CD4-positive, alpha-beta T cell (primary cell): ENCODE measurements at places on chromosomes 16 and 17. TPM values are rescaled to one million over a fixed set of nuclear protein-coding genes. Genes with fewer than 3 reads are reported as not detected.

DNA sequence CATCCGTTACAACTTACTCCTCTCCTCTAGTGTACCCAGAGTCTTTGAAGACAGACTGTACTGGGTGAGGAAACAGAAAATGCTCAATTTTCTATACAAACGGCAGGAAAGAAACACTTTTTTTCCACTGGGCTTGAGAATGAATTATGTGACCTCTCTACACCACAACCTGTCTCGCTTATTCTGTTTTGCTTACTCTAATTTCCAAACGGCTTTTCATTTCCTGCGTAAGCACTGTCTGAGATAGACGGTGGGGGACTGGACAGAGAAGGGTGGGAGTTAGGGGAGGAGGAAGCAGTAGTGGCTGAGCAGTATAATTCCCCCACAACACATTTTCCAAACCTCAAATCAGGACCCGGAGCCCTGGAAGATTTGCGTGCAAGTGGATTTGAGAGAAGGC, 191.4 kb upstream of the SDK2 start:
- no peak for DNase-seq

GRCh38 chr16:8936421-8936820, 27.3 kb downstream of the USP7 start:
- DNase-seq = peak; percentile 68

DNA sequence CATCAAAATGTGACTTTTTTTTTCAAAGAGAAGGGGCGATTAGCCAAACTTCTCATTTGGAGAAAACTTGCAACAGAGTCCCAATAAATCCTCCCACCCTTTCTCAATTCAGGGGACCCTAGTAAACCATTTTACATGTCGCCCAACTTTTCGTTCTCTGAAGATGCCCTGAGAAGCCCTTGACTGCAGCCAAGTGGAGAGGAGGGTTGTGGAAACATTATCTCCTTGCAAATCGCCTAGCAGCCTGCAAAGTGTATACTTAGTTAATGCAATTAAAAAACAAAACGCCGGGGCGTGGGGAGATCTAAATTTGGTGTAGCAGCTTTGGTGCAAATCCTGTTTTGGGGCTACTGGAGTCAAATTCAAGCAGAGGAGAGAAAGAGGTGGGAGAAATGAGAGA, 1.2 kb upstream of the SHISA9 start:
- DNase-seq = no peak

DNA sequence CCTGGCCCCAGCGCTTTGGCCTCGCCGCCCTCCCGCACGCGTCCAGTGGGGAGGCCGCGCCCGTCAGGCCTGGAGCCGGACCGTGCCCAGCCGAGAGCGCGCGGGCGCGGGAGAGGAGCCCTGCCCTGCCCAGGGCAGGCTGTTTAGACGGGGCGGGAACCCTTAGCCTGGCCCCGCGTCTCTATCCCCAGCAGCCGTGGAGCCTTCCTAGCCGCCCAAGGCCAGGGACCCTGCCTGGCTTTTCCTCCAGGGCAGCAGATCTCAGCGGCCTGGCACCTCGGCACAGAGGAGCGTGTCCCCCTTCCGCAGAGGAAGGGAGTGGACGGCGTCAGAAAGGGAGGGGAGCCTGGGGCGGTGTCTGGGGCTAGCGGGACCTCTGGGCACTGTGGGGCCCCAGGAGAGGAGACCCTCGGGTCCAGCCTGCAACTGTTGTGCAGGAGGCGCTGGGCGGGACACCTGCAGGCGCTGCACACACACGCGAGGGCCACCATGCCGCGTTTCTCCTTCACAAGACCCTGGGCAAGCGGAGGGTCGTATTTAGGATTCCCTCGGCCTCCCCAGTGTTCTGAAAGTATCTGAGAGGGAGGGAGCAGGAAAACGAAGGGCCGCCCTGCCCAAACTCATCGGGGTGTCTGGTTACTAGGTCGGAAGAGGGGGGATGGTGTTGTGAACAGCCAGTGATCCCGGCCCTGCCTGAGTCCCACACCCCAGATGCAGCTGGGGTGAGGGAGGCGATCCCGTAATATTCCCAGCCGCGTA, 2.3 kb upstream of the NPTX1 start:
- DNase-seq = no peak

DNA sequence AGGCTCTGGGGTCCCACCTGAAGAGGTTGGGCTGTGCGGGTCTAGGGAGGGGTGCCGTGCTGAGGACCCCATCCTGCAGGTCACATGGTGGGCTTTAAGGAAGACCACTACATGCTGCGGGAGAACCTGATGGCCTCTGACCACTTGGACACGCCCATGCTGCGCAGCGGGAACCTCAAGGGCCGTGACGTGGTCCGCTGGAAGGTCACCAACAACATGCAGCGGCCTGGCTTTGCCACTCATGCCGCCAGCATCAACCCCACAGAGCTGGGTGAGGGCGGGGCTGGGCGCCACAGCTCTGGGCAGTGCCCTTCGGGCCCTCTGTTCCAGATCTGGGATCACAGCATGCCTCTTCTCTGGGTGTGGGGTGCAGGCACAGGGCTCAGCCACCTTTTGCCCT, 18.5 kb downstream of the ITGB4 start:
- no peak for DNase-seq

DNA sequence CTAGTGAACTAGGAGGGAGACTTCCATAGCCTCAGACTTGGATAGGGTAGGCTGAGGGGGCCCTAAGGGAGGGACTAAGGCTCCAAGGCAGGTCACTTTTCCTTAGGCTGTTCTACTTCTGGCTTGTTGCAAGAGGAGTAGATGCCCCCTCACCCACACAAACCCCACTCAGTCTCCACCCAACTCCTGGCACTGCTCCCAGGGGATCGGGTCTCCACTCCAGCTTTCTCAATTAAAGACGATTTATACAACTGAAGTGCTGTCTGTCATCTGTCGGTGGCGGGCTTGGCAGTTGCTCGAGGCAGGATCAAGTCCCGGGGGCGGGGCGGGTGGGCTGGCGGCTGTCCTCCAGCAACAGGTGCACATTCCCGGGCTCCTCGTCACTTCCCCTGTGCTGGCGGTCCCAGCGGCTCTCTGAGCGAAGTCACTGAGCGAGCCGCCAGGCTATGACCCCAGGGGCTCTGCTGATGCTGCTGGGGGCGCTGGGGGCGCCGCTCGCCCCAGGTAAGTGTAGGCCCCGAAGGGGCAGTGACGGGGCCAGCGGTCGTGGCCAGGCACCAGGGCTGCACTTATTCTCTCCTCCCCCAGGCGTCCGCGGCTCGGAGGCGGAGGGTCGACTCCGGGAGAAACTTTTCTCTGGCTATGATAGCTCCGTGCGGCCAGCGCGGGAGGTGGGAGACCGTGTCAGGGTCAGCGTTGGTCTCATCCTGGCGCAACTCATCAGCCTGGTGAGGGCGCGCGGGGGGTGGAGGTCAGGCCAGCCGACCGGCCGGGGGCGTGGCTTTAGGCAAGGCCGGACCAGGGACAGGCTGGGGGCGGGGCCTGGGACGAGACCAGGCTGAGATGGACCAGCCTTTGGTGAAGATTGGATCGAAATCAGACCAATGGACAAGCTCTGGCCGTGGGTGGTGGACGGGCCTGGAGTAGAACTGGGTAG, at the start of gene CHRNB1:
CHRNB1 (plus strand) TSS at position 380 of the 937 bp plus-strand sequence; CDS start at position 447, 67 bp downstream.
- no peak for DNase-seq

GRCh38 chr16:74591876-74592650, 14.9 kb downstream of the GLG1 start:
- DNase-seq = no peak

CDK12 gene
- total RNA-seq = 99.6 TPM

- no peak for DNase-seq
Observed at GRCh38 chr16:27046958-27047518, 19.7 kb upstream of the C16orf82 start.

HSF4 gene
- total RNA-seq = 26.1 TPM

HIGD1B gene
- not detected for total RNA-seq

- DNase-seq = no peak
Observed at GRCh38 chr16:14302399-14303181, 231.5 kb downstream of the MRTFB start.

MYH2 gene
- not detected for total RNA-seq

ACAP1 gene
- 565 TPM for total RNA-seq

- no peak for DNase-seq
Observed at GRCh38 chr16:31213877-31214707, at the start of gene TRIM72. TRIM72 (plus strand) TSS chr16:31214119; CDS start chr16:31214739, 620 bp downstream.

- DNase-seq = no peak
Observed at GRCh38 chr16:5450409-5451104, 353.0 kb upstream of the EEF2KMT start.

DNA sequence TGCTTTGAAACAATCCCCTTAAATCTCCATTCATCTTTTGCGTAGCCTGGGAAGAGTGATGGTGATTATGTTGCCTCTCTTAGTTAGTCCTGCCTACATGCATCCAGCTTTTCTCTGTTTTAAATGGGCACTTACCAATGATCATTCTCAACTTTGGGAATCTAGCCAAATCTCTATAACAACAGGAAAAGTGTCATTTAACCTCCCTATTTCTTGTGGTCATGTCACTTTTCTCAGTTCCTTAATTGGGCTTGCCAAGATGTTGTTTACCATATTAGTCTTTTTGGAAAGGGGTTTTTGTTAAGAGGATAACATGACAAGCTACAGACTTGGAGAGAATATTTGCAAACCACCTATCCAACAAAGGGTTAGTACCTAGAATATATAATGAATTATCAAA, 15.6 kb upstream of the CLEC10A start:
- DNase-seq = no peak

DNA sequence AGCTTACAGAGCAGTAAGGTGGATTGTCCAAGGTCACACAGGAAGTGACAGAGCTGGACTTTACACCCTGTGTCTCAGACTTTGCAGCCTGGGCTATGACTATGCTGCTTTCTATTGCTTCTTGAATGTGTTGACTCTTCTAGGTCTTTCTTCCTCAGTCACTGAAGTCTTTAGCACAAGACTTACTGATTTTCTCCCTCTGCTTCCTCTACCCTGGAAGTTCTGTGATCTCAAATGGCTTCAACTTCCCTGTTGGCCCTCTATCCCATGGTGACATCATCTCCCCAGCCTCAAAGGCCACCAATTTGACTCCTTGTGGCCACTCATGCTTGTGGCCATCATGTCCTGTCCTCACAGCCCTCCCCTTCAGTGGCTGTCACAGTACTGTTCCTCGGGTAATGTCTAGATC, 181.3 kb downstream of the HS3ST3A1 start:
- DNase-seq = no peak

TMEM101 gene
- total RNA-seq = 8.8 TPM

GRCh38 chr16:27505297-27506236, 44.1 kb downstream of the GTF3C1 start:
- no peak for DNase-seq

- no peak for DNase-seq
Observed at GRCh38 chr16:30470632-30470995, 1.9 kb upstream of the ITGAL start.

- DNase-seq = no peak
Observed at GRCh38 chr16:88613293-88613692, 25.1 kb upstream of the IL17C start.

DNA sequence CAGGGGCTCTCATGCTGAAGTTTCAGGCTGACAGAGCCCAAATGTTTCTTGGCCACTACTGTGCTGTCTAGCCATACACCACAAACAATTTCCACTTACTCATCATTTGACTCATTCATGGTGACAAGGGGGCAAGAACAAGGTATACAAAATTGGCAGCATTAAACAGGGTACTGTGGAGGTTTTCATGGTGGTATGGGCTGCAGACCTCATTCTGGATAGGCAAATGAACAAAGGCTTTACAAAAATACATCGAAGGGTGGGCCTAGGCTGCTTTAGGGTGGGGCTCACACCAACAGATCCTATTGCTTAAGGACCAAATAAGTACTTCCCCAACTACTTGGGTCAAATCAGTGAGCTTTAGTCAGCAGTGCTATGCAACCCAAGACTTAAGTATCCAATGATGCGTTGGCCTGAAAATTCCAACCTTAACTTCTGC, 53.0 kb downstream of the N4BP1 start:
- DNase-seq = no peak

GRCh38 chr17:48198950-48199541, 91.5 kb downstream of the SNX11 start:
- DNase-seq = no peak

AATK gene
- 0.82 TPM for total RNA-seq

GRCh38 chr16:9256196-9256595, 164.8 kb downstream of the HAPSTR1 start:
- no peak for DNase-seq

PCTP gene
- total RNA-seq = 1.2 TPM

SMTNL2 gene
- total RNA-seq = not detected

DNA sequence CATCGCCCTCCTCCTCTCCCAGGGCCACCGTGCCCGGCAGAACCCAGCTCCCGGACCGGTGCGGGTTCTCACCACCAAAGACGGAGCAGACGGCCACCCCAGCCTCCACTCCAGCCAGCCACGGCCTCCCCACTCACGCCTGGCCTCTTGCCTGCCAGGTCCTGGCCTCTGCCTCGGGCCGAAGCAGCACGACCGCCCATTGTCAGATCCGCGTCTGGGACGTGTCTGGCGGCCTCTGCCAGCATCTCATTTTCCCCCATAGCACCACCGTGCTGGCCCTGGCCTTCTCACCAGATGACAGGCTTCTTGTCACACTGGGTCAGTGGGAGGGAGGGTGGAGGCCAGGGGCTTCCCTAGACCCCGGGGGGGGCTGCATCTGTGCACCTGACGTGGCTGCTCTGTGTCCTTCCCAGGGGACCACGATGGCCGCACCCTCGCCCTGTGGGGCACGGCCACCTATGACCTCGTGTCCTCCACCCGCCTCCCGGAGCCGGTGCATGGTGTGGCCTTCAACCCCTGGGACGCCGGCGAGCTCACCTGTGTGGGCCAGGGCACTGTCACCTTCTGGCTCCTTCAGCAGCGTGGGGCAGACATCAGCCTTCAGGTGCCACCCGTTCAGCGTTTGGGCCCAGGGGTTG, 6.6 kb upstream of the RHOT2 start:
- no peak for DNase-seq

DNA sequence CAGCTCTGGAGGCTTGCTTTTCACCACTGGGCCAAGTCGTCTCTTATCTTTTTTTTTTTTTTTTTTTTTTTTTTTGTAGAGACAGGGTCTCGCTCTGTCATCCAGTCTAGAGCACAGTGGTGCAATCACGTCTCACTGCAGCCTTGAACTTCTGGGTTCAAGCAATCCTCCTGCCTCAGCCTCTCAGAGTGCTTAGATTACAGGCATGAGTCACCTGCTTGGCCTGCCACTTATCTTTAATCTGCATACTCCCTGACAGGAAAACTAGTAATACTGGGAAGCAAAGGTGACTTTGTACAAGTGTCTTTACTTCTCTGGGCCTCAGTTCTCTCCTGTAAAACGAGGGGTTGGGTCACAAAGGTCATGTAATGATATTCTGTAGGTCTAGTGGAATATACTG, 15.0 kb downstream of the NTN1 start:
- DNase-seq = no peak

DNA sequence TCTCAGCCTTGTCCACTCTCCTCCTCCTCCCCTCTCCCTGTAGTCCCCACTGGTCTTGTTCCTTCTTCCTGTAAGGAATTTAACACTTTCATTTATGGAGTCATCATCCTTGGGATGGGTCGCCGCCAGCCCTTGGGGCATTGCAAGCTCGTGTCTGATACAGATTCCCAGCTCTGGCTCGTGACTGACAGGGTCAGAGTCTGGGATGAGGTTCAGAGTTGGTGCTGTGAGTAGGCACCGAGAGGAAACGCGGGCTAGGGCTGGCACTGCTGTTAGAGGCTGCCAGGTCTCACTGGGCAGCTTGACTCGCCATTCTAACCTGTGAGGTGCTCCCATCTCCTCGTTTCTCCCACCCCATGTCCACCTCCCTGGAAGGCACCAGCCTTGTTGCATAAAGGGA, 407.0 kb downstream of the SOX9 start:
- no peak for DNase-seq

GRCh38 chr16:53947642-53948041, 243.7 kb downstream of the FTO start:
- DNase-seq = no peak
